ENCODE measurements at places on chromosomes 13 and 19.

DNA sequence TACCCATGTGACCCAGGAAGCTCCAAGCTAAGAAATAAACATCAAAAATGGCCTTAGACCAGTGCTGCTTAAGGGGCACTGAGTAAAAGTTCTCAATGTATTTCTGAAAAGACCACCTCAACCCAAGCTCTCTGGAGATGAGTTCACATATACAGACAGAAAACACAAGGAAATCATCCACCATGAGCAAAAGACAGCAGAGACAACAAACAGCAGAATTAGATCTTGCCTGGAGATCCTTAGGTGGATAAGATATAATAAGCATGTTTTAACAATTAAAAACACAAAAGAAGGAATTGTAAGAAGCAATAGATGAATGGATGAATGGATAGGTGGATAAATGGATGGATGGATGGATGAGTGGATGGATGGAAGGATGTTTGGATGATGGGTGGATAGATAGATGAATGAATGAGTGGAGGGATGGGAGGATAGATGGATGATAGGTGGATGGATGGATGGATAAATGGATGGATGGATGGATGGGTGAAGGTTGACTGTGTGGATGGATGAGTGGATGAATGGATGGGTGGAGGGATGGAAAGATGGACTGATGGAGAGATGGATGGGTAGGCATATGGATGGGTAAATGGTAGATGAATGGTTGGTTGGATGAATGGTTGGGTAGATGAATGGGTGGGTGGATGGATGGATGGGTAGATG, 9.6 kb upstream of the NMRK2 start:
- no peak for DNase-seq

DNA sequence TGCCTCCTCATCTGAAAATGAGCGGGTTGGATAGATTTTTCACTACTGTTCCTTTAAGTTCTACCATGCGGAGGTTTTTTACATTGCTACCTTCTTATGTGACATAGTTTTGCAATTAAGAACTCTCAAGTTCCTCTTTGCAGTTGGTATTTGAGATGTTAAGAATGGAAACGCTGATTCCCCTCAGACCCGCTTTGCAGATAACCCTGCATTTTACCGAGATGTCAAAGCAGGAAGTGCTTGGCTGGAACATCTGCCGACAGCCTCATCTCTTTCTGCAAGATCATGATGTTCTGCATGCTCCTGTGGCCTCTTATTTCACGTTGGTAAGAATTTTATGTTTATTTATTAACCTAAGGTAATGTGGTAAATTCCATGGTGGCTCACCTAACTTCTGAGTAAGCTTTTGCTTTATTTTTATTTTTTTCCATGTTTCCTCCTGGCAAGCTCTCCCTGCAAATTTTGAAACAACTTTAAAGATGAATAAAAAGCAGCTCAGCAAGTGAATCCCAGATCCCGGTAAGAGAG, 22.5 kb downstream of the PABPC3 start:
- DNase-seq, result no peak

- DNase-seq, result no peak
These were observed 15.9 kb upstream of the RANBP3 start for GRCh38 chr19:5993648-5994358.

DNA sequence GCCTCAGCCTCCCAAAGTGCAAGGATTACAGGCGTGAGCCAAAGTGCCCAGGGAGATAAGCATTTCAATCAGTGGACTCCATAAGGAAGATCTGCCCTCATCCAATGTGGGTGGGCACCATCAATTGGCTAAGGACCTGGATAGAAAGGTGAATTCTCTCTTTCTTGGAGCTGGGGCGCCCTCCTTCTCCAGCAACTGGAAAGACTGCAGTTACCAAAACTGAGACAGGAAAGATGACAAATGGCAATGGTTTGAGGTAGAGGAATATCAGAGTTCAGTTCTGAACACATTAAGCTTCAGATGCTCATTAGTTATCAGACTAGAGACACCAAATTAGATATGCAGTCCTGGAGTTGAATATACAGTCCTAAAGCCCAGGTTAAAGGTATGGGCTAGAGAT, 10.5 kb upstream of the ELF1 start:
- no peak for DNase-seq

GRCh38 chr13:65260946-65261891, 1968.9 kb downstream of the PCDH9 start:
- DNase-seq, result no peak

GRCh38 chr19:13841086-13841961, 35.6 kb upstream of the NANOS3 start:
- DNase-seq, result no peak

GRCh38 chr19:13788991-13789390, 6.3 kb upstream of the ZSWIM4 start:
- no peak for DNase-seq

- DNase-seq, result no peak
These were observed 493 bp downstream of the YIPF2 start for GRCh38 chr19:10927730-10928562.

DNA sequence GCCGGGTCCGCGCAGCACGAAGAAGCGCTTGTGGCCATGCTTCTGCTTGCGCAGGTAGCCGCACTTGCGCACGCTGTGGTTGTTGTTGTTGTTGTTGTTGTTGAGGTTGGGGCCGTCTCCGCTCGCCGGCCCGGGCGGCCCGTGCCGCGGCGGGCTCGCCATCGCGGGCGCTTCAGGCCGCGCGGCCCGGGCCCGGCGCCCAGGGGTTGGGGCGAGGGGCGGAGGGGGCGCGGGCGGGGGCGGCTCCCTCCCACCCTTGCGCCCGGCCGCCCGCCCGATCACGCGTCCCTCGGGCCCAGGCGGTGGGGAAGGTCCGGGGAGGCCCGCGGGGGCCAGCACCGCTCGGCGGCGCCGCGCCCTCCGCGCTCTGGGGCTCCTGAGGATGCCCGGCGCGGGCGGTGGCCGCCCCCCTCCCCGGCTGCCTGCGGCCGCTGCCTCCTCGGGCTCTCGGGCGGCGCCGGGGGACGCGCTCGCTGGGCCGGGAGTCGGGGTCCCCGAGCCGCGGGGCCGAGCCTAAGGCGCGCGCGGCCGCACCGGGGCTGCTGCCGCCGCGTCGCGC, 412 bp downstream of the IRS2 start:
- no peak for DNase-seq

GRCh38 chr19:9834307-9834725, 802 bp upstream of the PIN1 start:
- no peak for DNase-seq

DNA sequence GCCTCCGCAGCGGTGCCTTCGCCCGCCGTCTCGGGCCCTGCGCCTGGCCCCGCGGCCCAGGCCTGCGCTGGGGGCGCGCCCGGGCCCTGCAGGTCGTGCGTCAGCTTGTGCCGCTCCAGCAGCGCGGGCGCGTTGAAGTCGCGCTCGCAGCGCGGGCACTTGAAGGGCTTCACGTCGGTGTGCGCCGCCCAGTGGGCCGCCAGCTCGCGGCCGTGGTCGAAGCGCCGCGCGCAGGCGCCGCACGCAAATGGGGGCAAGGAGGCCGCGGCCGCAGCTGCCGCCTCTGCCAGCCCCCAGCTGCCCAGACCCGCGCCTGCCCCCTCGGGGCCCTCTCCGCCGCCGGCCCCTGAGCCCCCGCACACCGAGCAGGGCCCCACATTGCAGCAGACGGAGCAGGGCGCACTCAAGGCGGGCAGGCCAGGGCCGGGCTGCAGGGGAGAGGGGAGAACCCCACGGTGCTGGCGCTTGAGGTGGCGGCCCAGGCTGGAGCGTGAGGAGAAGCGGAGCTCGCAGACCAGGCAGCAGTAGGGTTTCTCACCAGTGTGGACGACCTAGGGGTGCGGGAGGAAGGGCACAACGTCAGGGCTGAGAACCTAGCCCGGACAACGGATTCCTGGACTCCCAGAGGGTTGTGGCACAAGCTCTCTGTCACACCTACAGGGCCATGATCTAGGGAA, 6.1 kb downstream of the FIZ1 start:
- DNase-seq, result no peak

GRCh38 chr19:869245-870177, 10.0 kb downstream of the CFD start:
- no peak for DNase-seq

DNA sequence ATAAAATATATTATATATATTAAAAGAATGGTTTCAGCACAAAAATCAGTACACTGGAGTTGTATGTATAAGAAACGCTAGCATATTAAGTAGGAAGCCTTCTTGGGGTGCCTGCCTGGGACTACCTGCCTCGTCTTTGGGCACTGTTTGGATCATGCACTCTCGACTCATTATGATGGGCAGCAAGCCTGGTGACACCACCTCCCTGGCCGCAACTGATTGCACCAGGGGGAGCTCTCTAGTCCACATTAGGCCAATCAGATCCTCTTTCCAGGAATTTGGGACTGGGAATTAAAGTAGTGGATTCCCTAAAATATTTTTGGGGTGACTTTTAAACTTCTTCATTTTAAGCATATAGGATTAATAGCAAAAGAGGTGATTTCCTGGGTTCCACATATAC, 56.0 kb upstream of the RGCC start:
- no peak for DNase-seq

DNA sequence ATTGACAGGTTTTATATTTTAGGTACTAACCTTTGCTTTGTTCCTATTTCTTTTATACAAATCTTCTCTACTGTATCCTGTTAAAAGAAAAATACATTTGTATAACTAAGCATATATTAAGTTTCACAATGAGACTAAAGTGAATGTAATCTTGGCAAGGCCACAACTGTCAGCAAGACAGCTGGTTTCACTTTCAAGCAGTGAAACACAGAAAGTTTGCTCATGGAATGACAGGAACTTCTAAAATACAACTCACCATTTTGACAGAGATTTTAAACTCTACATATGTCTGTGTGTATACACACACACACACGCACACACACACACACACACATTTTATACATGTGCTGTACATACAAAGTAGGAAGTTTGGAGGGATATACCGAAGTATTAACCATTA, 53.3 kb downstream of the PARP4 start:
- no peak for DNase-seq

- DNase-seq, result no peak
These were observed 11.7 kb downstream of the LCP1 start for GRCh38 chr13:46170268-46170667.

DNA sequence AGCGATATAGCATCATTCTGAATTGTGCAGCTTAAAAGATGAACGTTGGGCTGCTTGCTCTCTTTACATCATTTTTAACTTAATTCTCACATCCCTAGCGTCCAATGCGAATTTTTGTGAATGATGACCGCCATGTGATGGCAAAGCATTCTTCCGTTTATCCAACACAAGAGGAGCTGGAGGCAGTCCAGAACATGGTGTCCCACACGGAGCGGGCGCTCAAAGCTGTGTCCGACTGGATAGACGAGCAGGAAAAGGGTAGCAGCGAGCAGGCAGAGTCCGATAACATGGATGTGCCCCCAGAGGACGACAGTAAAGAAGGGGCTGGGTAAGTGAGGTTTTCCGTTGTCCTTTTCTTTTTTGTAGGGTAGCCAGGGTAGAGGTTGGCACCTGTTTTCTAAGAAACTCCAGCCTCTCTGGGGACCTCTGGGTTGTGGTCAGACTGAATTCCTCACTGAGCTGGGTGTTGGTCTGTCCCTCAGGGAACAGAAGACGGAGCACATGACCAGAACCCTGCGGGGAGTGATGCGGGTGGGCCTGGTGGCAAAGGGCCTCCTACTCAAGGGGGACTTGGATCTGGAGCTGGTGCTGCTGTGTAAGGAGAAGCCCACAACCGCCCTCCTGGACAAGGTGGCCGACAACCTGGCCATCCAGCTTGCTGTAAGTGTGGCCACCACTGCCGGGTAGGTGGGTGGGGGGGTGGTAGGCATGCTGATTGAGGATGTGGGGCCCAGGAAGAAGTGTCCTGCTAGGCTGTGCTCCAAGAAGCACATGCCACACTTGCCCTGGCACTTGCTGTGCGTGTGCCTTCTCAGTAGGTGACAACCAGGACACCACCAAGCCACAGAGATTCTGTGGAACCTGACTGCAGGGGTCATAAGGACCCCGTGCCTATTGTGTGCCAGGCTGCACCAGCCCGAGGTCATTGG, 17.0 kb downstream of the ILF3 start:
- no peak for DNase-seq

GRCh38 chr13:99467764-99468163, 33.5 kb upstream of the TM9SF2 start:
- DNase-seq, result no peak

GRCh38 chr13:109243311-109243951, 543.0 kb downstream of the IRS2 start:
- DNase-seq, result no peak

- peak; percentile 44 for DNase-seq
These were observed 337 bp upstream of the FXYD7 start for GRCh38 chr19:35142606-35143230.

GRCh38 chr13:109642358-109642757, 144.0 kb downstream of the IRS2 start:
- no peak for DNase-seq

DNA sequence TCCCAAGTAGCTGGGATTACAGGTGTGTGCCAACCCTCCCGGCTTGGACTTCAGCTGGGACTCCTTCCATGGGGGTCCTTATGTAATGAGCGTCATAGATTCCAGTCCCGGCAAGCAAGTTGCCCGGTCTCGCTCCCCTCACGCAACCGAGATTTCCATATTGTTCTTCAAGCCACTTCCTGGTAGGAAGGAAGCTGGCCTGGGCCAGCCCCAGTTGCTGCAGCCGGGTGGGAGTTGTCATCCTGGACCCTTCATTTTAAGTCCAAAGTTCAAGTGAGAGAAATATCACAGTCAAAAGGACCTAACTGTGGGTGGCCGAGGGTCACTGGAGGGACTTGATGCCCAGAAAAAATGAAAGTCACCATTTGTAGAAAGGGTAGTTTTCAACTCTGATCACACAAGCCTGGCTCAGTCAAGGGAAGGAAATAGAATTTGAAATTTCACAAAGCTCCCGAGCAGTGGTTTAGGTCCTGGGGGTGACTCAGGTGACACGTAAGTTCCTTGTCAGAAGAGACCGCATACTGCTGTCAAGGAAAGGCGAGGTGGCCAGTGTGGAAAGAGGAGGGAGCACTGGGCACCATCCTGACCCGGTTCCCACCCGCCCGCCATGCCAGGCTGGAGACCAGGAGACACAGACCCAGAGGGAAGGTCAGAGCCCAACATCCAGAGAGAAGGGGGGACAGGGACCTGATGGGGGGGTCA, 5.3 kb downstream of the FGF21 start:
- DNase-seq, result no peak

DNA sequence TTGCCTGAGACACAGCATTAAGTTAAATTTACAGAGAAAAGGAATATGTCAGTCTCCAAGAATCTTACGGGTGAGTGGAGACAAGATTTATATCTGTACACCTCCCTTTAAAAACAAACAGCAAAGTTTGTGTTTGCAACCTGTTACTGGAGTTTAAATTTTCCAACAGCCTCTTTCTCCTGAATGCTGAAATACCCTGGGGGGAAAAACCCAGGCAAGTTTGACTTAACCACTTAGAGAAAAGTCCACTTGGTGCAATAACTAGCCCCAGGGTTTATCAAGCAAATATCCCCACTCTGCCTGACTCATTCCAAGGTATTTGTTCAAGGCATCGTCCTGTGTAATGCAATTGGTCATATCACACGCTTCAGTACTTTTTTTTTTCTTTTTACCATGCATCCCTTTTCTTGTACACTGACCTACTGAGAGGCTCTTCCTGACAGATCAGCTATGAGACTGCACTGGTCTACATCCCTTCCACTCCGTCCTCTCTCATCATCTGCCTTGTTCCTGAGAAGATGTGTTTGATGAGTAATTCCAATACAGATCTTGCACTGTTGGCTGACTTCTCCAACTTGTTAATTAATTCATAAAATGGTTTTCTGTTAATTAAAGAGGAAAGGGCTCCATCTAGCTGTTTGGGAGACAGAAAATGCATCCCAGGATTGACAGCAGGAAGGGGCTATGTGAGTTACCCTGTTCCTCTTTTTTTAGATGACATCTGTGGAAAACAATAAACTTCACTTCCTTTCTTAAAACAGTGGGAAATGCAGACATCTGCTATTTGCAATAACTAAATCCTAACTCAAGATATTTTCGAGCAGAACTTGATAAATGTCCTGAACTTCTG, 212.5 kb upstream of the IRS2 start:
- no peak for DNase-seq

Measured in stimulated activated CD8-positive, alpha-beta memory T cell treated with anti-CD3 and anti-CD28 coated beads, Interleukin-4, amount 100 ng/mL, for 4 hours (primary cell).